NCI-H526 (cell line): ENCODE measurements at places on chromosomes 2 and 18.
A peak's percentile ranks its signal among the peaks of the same experiment; 100 is the strongest.

DNA sequence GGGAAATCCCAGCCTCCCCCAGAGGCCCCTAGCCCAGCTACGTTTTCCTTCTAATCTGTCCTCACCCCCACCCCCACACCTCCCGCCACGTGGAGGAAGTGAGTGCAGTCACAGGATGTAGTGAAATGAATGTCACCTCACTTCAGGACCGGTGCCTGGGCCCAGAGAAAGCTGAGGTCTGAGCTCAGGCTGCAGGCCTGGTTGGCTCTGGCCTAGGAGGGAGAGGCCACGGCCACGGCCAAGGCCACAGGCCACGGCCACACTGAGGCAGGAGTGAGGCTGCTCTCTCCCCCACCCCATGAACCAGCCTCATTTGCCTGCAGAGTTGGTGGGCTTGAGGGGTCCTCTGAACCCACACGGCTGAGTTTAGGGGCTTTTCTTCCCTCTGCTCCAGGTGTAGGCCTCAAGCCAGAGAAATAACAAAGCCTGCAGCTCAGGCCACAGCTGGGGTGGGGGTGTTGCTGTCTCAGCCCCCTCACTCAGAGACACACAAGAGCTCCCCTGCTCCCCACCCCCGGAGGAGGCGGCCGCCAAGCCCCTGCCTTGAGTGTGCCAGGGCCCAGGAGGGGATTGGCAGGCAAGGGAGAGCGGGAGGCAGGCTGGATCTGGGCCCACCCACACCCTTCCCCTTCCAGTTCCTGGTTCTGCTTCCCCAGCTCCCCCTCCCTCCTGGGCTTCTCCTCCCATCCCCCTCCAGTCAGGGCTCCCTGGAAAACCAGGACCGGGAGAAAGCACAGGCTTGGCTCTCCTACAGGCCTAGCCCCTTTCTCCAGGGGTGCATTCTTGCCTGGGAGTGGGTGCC lies 27.0 kb downstream of the DNMT3A start:
- peak; percentile 26 for DNase-seq

DNA sequence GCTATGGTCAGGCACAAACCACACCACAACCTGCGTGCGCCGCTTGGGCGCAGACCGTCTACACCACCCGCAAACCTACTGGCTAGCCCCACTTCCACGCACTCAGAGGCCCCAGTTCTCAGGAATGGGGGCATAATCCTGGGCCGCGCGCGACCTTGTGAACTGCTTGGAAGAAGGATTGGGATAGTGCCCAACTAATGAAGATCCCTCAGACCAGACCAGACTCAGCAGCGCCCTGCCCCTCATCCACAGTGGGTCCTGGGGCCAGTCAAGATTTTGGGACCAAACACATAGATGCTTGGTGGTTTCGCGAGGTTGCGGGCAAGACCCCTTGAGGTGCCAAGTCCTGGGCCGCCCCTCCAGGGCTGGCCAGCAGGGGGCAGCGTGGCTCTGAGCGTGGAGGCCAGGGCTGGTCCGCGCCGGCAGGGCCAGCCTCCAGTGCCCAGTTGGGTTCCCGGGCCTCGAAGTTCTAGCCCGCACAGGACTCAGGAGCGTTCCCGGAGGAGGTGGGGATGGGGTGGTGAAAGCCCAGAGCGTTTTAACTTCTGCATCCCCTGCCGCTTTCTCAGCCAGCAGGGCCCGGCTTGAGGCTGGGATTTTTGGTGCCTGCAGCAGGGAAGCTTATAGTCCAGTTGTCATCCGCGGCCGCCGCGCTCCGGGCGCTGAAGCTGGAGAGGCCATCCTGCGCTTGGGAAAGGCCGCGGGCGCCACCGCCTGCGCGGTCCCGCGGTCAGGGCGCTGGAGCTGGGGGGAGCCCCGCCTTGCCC lies 8.3 kb downstream of the OSR1 start:
- no peak for DNase-seq

GRCh38 chr2:106882673-106883072 lies 3.3 kb downstream of the ST6GAL2 start:
- DNase-seq: no peak

DNA sequence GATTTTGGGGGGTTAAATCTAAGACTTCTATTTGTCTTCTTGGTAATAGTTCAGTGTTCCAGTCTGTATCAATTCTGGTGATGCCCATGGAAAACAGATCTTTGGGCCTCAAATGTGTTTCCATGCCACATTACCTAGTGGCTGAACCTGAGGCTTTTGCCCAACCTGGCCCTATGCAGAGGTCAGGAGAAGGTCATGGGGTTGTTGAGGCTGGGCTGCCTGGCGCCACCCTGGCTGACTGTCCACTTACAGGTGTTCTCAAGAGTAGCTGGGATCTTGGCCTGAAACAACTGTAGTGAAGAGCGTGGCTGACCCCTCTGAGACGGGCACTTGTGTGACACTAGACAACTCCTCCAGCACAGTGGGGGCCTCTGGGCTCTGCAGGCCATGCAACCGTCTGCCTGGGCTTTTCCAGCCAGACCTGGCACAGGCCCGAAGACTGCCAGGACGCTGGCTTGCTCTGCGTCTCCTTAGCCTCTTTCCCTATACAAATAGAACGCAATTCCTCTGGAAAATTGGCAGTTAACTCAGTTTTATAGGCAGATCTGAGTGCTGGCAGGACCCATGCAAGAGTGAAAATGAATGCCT lies 127.8 kb downstream of the TRIM43 start:
- peak; percentile 72 for DNase-seq

DNA sequence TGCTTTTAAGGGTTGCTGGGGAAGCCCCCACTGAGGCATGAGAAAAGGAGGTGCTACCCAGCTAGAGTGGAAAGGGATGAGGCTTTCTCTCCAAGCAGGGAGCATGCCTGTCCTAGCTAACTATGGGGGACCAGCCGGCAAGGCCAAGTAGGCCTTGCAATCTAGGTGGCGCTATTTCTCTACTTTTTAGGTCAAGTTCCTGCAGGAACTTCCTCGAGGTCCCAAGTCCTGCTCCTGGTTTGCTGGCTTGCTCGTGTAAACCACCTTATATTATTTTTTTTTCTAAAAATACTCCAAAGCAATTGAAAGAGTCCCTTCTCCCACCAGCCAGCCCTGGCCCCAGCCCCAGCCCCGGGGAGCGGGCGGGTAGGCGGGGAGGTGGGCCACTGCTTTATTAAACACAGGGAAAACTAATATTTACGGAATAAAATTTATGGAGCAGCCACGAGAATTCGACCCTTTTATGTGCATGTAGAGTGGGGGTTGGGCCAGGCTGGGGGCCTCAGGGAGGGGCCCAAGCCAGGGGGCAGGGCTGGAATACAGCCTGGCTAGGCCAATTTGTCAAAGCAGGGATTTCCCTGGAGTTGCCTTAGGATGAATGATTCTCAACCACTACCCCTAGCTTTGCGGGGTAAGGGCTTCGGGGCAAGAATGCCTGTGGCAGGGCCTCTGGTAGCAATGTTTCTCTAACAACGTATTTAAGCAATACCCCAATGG lies 12.8 kb upstream of the IHH start:
- DNase-seq: peak; percentile 85

DNA sequence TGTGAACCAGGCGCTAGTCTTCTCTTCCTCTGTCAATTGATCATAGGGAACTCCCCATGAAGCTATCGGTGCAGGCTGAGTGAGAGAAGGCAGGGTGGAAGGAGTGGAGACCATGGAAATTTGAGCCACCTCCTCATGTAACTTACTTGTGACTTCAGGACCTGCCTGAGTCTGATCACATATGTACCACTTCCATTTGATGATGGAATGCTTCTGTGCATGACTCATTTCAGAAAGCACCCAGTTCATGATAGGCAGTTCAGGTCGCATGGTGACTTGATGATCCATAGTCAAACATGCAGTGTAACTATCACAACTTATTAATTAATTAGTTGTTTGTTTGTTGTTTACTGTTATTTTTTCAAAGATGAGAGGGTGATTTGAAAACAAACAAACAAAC lies 1296.7 kb downstream of the SUCLG1 start:
- DNase-seq: no peak

DNA sequence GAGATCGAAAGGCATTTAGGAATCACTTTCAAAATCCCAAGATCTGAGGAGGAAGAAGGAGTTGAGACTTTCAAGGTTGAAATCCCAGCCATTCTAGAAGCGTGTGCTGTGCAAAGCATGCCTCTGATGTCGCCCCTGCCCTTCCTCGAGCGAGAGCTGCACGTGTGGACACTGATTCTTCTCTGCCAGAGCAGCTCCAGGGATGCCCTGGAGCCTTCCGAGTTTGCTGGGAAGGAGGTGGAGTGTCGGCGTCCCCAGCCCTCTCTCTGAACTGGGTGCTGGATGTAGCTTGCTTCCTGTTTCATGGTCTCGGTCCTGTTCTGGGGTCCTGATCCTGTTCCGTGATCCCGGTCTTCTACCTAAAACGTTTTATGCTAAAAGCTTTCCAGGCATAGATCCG lies 76.1 kb downstream of the TWIST2 start:
- no peak for DNase-seq

GRCh38 chr18:46672062-46672970 lies 15.3 kb upstream of the LOXHD1 start:
- DNase-seq: no peak

DNA sequence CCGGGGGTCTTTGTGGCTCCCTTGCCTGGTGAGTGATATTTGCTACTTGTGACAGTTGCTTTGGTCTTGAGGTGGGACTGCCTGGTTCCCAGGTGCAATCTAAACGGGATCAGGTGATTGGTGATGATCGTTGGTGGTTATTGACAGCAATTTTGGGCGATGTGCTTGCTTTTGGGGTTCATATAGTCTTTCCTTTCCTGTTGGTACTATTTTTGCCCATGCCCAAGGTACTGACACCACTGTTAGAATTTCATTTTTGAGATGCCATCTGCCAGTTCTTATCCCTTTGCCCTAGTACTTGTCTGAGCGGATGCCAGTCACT lies 573 bp downstream of the WDR7 start:
- no peak for DNase-seq

DNA sequence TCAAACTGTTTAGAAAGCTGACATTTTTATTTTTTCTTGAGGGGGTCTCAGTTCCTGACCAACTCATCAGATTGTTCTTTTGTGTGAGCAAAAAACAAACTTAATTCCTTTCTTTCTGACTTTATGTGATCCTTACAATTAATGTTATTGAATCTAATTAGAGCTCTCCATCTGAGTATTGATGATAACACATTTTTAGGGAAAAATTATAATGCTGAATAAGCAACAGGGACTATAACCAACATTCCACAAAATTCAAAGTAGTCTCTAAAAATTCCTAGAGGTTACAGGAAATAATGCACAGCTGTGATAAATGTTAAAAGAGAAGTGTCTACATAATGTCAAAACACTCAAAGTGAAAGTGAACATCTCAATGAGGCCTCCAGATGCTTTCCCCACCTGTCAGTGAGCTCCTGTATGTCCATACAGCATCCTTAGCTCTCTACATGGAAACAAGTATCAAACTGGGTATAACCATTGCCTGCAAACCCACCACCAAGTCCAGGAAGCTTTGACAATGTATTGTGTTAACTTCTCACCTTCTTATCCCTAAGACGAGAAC lies 786.0 kb upstream of the SLC39A10 start:
- DNase-seq: no peak

DNA sequence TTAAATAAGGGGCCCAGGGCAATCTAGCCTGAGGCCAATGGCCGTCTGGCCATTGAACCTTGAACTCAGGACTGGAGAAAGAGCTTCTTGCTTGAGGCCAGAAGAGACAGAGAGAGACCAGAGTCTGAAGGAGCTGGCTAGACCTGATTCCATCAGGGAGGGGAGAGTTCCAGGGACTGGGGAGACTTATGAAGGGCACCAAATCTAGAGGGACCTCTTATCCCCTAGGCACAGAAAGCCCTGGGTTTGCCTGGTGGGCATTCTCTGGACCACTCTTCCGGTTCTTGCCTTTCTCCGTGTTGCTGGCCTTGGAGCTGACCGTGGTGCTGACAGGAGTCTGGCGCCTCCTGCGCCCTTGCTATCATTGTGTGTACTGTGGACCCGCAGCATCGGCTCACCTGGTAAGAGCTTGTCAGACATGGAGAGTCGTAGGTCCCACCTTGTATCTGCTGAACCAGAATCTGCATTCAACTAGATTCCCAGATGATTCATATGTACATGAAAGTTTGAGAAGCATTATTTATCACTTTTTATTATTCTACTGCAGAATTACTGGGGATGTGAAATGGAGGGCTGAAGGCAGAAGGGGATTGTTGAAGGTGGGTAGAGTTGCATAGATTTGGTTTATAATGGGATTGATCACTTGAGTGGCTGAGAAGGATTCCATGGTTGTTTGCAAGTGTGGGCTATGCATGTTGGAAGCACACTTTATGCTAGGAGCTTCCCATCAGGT lies 4.3 kb upstream of the TRPM8 start:
- DNase-seq: no peak

DNA sequence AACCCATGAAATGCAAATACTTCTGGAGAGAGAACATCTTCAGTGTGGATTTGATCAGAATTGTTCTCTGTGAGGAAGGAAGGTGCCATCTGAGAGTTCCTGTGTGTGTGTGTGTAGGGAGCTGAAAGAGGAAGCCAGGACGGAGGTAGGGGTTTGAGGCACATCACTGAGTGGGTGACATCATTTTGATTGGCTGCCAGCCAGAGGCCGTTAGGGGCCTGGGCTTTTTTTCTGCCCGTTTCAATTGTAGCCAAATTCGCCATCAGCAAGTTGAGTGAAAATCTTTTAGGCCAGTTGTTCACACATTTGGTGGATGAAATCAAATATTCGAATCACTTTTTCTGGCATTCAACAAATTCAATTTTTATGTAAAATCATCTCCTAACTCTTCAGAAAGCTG lies 48.9 kb downstream of the TSN start:
- DNase-seq: peak; percentile 77
